ENCODE measurements at places on chromosomes 5 and 9.

DNA sequence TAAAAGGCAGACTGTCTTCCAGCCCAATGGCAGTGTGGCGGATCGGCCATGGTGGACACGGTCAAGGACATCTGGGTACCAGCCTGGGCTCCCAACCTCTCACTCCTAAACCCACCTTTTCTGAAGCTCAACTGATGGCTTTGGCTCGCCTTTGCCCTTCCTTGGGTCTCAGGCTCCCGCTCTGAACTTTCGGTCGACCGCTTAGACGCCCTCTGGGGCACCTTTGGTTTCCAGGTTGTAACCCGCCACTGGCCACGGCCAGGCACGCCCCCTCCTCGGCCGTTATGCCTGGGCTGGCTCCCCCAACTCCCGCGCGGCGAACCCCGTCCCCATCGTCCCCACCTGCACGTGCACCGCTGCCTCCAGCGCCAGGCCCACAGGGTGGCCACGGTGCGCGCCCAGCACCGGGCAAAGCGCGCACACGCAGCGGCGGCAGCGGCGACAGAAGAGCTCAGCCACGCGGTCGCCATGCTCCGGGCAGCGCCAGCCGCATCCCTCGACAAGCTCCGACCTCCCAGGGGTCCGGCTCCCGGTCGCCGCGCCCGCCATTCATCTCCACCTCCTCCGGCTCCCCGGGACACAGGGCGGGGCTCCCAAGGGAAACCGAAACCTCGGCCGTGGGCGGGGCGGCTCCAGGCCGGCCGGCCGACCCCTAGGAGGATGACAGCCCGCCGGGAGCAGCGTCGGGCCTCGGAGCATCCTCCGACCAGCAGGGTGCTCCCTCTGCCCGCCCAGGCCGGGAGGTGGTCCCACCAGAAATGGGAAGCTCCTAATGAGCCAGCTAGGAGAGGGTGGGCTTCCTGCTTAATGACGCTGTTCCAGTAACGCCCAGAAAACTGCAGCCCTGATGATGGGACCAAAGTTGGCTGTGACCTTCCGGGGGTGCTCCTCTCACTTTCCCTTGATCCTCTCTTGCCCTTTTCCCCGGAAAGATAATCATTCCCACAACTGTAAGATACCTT lies at the start of gene TRIM14:
TRIM14 (minus strand) TSS at position 583 of the 962 bp plus-strand sequence; CDS start at position 549, 34 bp downstream.
- peak; percentile 63 for DNase-seq

DNA sequence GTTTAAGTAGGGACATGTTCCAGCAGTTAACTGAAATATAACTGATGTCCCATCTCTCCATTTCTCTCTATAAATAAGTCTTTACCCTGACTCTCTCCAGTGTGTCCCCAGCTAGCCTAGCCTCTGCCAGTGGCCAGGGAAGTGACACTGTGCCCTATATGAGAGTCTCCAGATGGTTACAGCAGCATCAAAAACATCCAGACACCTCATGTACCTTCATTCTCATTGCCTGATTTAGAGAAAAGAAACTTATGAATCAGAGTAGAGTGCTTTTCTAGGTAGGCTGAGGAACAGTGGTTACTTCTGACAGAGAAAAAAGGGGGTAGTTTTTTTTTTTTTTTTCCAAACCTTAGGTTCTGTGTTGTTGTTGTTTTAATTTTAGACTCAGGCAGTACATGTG lies 148.5 kb downstream of the GNAQ start:
- no peak for DNase-seq

- DNase-seq = no peak
These were observed 18.9 kb upstream of the EGFL7 start for GRCh38 chr9:136643596-136644342.

- no peak for DNase-seq
These were observed 280.0 kb upstream of the MAP3K1 start for GRCh38 chr5:56535347-56535746.

DNA sequence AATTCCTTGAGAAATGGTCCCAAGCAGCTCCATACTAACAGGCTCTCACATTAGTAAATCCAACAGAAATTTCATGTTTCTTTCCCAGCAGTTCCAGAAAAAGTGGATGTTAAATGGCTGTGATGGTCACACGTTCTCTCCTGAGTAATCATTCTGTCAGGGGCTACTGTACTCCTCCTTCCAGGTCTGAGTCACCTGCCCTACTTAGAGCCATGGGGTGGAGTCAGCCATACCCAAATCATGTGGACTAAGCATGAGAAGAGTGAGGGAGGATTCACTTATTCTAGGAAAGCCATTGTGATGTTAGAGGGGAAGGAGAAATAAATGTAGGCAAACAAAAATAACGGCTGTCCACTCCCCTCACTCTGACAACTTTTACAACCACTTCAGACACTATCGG lies 547.2 kb downstream of the CSNK1G3 start:
- no peak for DNase-seq

DNA sequence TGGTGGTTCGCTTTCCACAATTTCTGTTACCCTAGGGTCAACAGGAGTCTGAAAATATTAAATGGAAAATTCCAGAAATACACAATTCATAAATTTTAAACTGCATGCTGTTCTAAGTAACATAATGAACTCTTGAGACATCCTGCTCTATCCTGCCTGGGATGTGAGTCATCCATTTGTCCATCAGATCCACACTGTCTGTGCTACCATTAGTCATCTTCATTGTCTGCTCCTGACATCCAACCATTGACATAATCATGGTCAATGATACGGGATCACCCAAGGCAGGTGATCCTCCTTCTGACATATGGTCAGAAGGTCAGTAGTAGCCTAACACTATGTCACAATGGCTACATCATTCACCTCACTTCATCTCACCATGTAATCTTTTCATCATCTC lies 276.7 kb upstream of the KIF2A start:
- DNase-seq = no peak

DNA sequence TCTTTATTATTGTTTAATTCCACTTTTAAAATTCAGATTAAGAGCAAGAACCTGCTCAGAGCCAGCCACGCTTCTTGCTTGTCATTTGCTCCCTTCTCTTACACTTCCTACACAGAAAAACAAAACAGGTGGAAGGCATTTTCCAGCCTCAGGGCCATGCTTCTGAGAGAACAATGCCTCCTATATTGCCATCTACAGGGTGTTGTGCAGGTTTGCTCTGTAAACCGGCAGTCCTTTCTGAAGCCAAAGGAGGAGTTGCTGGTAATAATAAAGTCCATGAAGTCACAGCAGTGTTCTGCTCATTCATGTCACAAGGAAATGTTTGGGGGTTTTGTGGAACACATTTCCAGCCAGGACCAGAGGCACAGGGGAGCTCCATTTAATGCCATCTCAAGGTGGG lies 16.1 kb upstream of the PRLR start:
- no peak for DNase-seq

GRCh38 chr5:90612919-90613318 lies 54.3 kb downstream of the ADGRV1 start:
- DNase-seq = no peak

DNA sequence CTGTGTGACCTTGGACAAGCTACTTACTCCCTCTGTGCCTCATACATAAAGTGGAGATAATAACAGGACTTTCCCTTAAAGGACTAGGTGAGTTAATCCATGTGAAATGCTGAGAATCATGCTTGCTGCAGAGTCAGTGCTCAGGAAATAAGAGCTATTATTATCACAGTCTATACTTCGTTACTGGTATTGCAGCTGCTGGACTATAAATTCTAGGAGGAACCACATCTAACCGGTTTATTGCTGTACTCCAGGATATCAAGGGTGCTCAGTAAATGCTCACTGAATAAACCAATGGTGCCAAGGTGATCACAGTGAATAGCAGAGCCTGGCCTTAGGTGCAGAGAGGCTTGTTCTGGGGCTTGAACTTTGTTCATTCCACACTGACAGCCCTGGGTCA lies 69.3 kb downstream of the HSPA4 start:
- no peak for DNase-seq
